GM04504 (cell line): ENCODE measurements at places on chromosomes 5 and 9.

DNA sequence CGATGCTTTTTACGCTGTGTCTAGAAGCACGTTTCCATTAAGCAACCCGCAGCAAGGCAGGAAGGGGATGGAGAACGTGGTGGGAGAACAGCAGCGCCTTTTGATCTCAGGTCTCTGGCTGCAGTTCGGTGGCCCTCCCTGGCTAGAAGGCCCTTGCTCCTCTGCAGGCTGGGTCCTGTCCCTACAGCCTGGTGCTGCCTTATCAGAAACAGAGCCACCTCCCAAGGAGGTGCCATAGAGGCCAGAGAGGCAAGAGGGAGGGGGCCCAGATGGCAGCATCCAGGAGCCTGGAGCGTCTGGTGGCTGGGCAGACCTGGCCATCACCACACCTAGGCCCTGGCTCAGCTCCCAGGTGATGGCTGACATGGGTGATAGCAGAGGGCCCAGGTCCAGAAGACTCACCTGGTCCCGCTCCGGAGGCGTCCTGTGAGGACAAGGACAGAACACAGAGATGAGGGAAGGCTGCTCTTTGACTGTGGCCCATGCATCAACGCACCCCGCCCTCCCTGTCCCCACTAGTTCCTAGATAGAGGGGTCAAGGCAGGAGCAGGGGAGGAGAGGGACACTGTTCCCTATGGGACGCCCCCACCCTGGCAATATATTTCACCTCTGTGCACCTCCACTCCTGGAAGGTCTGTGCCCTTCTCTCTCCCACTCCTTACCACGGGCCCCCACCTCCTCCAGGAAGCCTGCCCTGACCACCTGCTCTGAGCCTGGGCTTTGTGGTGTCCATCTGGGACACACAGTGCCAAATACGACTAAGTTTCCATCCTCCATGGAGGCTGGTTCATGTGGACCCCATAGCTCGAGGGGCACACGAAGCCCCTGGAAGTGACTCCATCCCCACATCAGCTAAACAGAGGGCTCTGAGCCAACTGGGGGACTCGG is 41.6 kb upstream of the SARDH start:
- DNase-seq, result no peak

- DNase-seq, result peak; percentile 75
Measured at GRCh38 chr5:76689321-76690036, 26.4 kb upstream of the F2R start.

DNA sequence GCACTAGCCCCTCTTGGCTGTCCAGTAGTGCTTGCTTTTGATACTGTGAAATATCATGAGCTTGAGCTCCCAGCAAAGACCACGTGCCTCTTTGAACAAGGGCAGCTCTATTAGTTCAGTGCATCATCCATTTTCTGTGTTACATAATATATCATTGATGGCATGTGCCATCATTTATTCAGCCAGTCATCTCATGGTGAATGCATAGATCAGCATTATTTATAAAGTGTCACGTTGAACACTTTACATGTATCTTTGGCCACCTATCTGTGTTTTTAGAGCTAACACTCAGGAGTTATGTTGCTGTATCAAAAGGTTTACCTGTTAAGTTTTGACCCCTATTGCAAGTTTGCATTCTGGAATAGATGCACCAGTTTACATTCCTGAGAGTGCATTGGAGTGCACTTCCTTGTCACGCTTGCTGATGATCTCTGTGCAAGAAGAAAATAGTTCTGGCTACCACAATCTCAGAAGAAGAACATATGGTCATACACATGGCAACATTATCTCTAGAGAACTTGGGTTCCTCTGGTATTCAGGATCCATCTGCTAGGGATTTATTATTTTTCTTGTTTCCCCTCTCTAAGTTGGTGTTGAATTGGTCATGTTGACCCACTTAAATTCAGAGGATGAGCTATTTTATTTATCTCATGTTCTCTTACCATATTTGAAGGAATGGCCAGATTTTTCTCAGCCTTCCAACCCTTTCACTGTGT is 120.9 kb downstream of the SH3GL2 start:
- no peak for DNase-seq

GRCh38 chr5:176810687-176811501 is 535 bp downstream of the UNC5A start:
- no peak for DNase-seq

DNA sequence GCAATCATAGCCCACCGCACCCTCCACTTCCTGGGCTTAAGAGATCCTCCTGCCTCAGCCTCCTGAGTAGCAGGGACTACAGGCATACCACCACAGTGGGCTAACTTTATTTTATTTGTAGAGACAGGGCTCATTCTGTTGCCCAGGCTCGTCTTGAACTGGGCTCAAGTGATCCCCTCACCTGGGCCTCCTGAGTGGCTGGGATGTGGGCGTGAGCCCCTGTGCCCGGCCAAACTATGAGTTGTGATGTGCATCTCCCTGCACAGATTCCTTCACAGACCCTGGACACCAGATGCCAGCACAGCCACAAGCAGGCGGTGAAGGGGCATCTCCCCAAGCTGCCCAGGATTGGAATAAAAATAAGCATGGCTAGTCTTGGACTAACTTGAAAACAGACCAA is 244.9 kb upstream of the IRX1 start:
- no peak for DNase-seq

- DNase-seq, result no peak
Measured at GRCh38 chr9:105993116-105993854, 298.9 kb downstream of the TMEM38B start.

DNA sequence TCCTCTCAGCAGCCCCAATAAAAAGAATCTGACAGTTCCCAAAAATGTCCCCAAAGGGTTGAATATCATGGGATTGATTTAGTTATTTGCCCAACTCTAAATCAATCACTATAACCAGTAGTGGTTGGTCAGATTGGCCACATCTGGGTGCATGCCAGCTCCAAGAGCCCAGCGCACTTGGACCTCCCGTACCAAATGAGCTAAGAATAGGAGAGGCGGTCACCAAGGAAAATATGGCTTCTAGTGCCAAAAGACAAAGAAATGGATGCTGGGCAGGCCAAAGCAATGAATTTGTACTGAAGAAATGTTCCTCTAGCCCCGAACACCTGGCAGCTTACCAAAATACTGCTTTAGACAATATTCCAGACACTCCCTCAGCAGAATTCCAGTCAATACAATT is 80.3 kb downstream of the RCL1 start:
- DNase-seq, result no peak

DNA sequence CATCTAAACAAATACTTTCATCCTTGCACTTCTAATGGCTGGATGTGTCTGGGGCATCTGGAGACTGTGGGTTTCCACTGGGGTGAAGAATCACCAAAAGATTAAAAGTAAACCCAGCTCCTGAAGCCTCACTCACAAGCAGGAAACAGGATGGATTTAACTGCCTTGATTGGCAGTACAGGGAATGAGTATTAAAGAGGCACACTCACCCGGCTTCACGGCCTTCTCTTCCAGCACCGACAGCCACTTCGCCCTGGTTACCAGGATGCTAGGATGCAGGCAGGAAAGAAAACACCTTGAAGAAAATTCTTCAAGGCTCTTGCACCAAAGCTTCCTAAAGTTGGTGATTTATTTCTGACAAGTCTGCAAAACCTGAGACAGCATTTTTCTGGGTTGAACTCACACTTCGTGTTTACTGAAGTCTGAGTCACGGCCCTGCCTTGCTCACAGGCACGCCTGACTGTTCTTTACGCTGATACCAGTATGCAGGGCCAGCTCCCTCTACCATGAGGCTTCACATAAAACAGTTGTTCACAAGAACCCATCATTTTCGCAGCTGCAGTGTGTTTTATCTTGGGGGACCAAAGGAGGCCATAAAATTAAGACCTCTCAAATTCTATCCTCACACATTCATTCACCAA is 56.5 kb upstream of the ZNF354A start:
- peak; percentile 48 for DNase-seq
